CD4-positive, alpha-beta T cell treated with Interleukin-4 for 4 hours (primary cell): ENCODE measurements at places on chromosomes 5 and 9.

DNA sequence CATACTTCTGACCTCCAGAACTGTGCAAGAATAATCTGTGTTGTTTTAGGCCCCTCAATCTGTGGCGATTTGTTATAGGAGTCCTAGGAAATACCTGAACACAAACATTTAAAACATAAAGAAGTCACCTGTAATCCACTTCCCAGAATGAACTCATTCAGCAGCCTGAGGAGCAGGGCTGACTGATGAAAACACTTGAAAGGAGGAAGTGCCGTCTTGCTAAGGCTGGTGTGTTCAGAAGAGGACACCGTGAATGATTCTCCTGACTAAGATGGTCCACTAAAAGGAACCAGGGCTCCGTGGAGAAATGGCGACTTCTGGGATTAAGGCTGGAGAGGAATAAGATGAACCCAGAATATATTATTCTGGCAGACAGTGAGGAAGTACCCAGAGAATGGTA, 18.7 kb upstream of the MARCHF6 start:
- DNase-seq: no peak

DNA sequence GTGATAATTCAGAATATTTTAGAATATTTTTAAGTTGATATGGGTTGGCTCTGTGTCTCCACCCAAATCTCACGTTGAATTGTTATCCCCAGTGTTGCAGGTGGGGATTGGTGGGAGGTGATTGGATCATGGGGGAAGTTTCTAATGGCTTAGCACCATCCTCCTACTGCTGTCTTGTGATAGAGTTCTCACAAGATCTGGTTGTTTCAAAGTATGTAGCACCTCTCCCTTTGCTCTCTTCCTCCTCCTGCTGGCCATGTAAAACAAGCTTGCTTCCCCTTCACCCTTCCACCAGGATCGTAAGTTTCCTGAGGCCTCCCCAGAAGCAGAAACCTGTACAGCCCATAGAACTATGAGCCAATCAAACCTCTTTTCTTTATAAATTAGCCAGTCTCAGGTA, 214.6 kb upstream of the C9orf72 start:
- DNase-seq: no peak

GRCh38 chr5:6508931-6509330, 60.3 kb downstream of the UBE2QL1 start:
- DNase-seq: no peak

DNA sequence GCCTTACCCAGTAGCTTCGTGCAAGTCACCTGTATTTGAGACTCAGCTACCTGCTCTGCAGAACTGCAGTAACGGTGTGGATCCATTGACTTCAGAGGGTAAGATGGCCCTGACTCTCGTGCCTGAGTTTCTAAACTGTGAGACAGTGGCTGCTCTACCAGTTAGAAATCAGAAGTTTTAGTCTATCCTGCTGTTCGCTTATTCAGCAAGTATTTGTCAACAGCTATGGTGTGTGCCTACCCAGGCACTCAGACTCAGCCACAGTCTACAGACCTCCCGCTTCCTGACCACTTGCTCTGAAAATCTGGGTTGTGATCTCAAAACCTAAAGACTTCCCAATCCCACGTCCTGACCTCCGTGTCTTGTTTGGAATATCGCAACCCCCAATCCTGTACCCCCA, 13.5 kb downstream of the AQP3 start:
- no peak for DNase-seq

GRCh38 chr5:154159343-154159742, 31.2 kb upstream of the GALNT10 start:
- DNase-seq: no peak

DNA sequence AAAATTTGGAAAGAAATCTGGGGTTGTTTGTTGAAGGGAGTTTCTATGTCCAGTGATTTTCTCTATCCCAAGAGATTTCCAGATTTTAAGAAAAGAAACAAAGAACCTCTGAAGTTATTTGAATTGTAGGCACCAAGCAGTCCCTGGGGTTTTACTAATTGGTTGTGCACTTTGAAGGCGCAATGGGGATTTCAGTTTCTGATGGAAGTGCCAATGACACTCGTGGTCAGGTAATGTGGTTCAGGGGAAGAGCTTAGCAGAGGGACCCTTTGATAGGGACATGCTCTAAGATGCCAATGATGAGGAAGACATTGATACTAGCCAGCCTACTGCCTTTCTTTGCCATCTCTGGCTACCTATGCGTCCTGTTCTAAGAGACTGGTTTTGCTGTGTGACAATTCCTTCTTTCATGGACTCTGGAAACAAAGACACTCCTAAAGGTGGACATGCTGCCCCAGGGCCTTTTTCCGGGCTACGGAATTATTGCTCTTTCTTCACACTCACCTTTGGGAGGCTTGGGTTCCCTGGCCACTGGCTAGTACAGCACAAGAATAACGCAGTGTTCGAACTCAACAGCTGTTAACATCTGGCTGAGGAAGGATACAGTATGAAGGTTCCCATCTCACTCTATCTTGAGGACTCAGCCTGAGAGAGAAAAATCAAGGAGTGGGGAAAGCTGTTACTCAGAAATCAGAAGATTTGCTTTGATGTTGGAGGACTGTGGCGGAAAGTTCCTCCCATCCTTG, 6.9 kb upstream of the TRAF1 start:
- no peak for DNase-seq

GRCh38 chr5:108660291-108660690, 87.4 kb upstream of the FER start:
- DNase-seq: no peak

- DNase-seq: no peak
Observed at GRCh38 chr9:107214915-107215314, 68.2 kb upstream of the RAD23B start.

GRCh38 chr9:116334546-116335150, 181.1 kb downstream of the PAPPA start:
- no peak for DNase-seq

DNA sequence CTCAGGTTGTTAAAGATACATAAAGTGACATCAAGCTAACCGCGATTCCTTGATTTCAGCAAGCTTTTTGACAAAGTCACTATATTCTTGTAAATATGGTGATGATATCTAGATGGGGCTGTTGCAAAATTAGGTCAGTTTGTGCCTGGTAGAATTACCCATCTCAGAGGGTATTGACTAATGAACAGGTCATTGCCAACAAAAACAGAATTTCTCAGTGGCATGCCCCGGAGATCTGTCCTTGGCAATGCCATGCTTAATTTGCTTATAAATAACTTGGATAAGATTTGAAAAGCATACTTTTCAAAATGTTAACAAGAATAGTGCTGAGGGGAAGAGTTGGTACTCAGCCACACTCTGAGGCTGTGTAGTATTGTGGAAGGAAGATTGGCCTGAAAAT, 783.3 kb upstream of the SEMA6A start:
- DNase-seq: no peak

DNA sequence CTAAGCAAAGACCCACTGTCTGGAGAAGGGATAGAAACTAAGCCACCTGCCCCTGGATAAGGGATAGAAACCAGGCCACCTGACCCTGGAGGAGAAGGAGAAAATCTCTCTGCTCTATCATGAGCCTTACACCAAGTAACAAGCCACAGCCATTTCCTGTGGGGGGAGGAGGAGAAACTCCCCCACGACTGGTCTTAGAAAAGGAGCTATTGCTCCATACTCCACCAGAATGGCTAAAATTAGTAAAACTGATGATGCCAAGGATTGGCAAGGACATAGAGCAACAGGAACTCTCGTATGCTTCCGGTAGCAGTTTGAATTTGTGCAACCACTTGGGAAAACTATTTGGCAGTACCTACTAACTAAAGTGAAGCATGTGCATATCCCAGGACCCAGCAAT, 70.8 kb downstream of the ACTL7B start:
- DNase-seq: no peak

- no peak for DNase-seq
Observed at GRCh38 chr9:93671020-93671338, 94.6 kb downstream of the PHF2 start.

DNA sequence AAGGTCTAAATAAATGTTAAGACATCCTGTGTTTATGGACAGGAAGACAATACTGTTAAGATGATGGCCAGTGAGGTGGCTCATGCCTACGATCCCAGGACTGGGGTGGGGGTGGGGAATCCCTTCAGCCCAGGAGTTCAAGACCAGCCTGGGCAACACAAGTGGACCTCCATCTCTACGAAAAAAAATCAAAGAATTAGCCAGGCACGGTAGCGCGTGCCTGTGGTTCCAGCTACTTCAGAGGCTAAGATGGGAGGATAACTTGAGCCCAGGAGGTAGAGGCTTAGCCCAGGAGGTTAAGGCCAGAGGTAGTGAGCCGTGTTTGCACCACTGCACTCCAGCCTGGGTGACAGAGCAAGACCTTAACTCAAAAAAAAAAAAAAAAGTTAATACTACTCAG, 5.3 kb downstream of the ROR2 start:
- no peak for DNase-seq

DNA sequence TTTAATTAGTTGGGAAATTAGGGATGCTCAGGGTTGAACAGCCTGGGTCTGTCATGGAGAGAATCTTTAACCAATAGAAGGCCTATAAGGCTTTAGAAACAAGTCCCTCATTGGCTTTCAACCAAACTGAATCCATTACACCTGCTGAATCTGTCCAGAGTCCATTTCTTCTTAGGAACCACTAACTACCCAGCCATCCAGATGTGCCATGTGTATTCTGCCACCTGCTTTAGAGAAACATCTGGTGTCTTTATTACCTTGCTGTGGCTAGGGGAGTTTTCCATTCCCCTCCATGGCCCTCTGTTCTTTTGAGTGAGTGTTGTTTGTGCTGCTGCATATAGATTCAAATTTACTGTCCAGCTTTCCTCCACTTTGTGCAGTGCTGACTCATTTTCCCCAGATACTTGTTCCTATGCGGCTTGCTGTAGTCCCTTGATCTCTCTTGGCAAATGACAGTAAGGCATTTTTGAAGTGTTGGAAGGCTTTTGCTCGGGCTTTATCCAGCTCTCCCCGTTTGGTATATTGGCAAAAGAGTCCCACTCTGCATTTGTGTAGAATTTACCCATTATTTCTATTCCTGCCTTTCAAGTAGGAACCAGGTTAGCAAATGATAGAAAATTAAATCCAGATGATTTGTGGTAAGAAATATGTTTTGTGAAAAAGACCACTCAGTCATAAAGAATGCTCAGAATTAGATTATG, 54.6 kb downstream of the NLN start:
- DNase-seq: no peak
